ENCODE measurements at places on chromosomes 3 and 15. TPM values are rescaled to one million over a fixed set of nuclear protein-coding genes. Genes with fewer than 3 reads are reported as not detected.

Gene WDR49
- total RNA-seq, result 1.2 TPM

Gene EPHB1
- total RNA-seq, result 1.6 TPM

Gene CLDN18
- total RNA-seq, result 197 TPM

Gene DPPA2
- total RNA-seq, result not detected

Gene SIDT1
- total RNA-seq, result 3.5 TPM

- no peak for DNase-seq
Measured at GRCh38 chr3:137041251-137041650, 83.5 kb downstream of the IL20RB start.

DNA sequence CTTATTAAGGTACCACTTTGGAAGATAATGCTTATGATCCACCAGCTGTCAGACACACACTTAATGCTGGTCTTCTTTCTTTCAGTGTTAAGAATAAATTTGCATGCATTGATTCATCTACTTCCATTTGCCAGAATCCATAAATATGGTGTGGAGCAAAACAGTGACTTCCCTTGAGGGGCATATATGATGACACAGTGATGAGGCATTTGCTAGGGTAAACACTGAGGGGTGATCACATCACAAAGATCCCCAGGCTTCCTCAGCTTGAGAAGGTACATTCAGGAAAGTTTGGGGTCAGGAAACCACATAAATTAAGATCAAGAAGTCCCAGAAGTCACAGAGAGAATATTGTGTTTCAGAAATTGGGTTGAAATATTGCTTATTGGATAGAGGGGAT lies 9.9 kb upstream of the ZBED2 start:
- DNase-seq, result no peak

DNA sequence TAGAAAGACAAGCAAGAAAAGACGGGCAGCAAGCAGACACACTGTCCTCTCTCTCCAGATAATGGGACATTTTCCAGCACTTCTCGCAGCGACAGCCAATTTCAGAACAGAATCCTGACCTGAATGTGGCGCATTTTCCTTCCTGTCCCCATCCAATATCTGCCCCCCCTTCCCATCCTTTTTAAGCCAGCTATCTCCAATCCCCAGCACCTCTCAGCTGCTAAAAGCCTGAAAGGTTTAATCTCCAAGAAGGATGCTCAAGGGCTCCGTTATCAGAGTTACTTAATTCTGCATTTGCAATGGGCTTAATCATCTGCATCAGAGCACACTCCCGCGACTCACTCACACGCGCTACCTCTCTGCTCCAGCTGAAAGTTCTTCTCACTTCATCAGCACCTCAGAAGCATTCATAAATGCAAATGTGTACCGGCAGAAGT lies 50.5 kb downstream of the SRGAP3 start:
- DNase-seq, result no peak

GRCh38 chr3:127985655-127986225 lies 66.5 kb upstream of the SEC61A1 start:
- no peak for DNase-seq

DNA sequence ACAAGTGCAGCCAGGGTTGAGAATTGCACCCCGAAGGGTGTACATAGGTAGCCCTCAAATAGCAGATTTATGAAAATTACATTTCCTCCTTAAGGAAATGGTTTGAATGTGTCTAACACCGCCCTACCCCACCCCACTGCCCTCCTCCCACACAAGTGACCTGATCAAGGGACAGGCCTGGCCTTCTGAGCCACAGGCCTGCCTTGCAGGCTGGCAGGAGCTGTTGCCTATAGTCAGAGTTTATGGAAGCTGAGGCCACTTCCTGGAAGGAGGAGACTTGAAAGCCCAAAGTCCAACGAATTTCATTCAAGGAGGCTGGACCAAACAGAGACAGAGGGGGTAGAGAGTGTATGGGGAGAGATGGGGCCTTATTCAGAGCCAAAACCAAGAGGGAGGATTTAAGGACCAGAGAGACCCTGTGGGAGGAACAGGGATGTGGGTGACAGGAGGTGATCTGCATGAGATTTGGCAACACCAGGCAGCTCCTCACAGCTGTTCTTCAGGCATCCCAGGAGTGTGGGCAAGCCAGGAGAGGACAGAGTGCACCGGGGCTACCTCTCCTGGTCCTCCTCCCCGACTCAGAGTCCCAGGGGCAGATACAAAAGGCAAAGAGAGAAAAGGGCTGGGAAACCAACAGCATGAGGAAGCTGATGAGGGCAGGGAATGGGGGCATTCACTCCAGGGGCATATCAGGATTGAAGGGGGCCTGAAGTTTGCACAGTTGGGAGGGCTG lies 100.4 kb upstream of the HES1 start:
- no peak for DNase-seq

DNA sequence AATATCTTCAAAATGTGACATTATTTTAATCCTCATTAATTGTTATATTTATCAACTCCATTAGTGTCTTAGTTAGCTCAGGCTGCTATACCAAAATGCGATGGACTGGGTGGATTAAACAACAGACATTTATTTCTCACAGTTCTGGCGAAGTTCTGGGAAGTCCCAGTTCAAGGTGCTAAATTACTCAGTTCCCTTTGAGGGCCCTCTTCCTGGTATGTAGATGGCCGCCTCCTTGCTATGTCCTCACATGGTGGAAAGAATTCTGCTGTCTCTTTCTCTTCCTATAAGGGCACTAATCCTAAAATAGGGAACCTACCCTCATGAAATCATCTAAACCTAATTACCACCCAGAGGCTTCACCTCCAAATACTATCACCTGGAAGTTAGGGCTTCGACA lies 38.8 kb upstream of the DUT start:
- no peak for DNase-seq
